ENCODE measurements at places on chromosomes 11 and 22. TPM values are rescaled to one million over a fixed set of nuclear protein-coding genes. Genes with fewer than 3 reads are reported as not detected.
A peak's percentile ranks its signal among the peaks of the same experiment; 100 is the strongest.

TMPRSS6 gene
- not detected for total RNA-seq

C11orf16 gene
- not detected for total RNA-seq

OR4C46 gene
- not detected for total RNA-seq

ALDH3B2 gene
- total RNA-seq: 1.8 TPM

DNHD1 gene
- 40.3 TPM for total RNA-seq

FJX1 gene
- not detected for total RNA-seq

- 0 out of 2 replicates have a peak, but pooled peaks cover 3% of the 10 kb centered on the region for H3K36me3 ChIP-seq
- peaks cover 19% of the 10 kb centered on the region for H3K4me1 ChIP-seq
- H3K4me3 ChIP-seq: no peak overlapping the region
- no peaks in the 10 kb centered on the region for H3K27me3 ChIP-seq
Measured at GRCh38 chr22:38162881-38163843, 18.5 kb downstream of the PLA2G6 start.

GRCh38 chr11:96276836-96277235 is 66.2 kb downstream of the MAML2 start:
- H3K27ac ChIP-seq: no peak overlapping the region
- H3K27me3 ChIP-seq: no peaks in the 10 kb centered on the region
- DNase-seq: no peak
- H3K4me3 ChIP-seq: no peak overlapping the region

- H3K4me3 ChIP-seq: no peak overlapping the region
- DNase-seq: no peak
- H3K27me3 ChIP-seq: no peaks in the 10 kb centered on the region
- no peak overlapping the region for H3K27ac ChIP-seq
- H3K36me3 ChIP-seq: no peaks in the 10 kb centered on the region
Measured at GRCh38 chr11:134266841-134267251, 9.3 kb upstream of the GLB1L3 start.

- no peak overlapping the region for H3K4me3 ChIP-seq
- H3K4me1 ChIP-seq: no peaks in the 10 kb centered on the region
- peak; percentile 84 for DNase-seq
- no peaks in the 10 kb centered on the region for H3K36me3 ChIP-seq
- no peaks in the 10 kb centered on the region for H3K27me3 ChIP-seq
Measured at GRCh38 chr22:26835929-26836528, 178.6 kb downstream of the MIAT start.

DNA sequence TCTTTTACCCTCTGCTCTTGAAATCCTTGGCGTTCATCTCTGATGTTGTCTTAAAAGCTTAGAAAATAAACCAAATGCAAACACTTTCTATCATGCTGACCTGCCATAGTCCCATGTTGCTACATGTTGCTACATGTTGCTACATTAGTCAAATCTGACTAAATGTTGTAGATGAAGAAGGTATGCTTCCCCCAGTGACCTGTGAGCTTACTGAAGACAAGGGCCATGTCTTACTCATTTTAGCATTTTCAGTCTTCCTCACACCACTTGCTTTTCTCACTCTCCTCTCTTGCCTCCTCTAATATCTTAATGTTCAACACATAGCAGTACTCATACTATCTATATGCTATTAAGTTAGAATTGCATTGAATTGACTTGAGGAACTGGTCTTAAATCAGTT is 346.4 kb upstream of the MTNR1B start:
- no peak overlapping the region for H3K4me3 ChIP-seq
- no peak for DNase-seq
- H3K27me3 ChIP-seq: 0 out of 2 replicates have a peak, but pooled peaks cover 3% of the 10 kb centered on the region
- H3K27ac ChIP-seq: no peak overlapping the region

- H3K4me1 ChIP-seq: no peaks in the 10 kb centered on the region
- peak; percentile 84 for DNase-seq
- H3K36me3 ChIP-seq: no peaks in the 10 kb centered on the region
- H3K27ac ChIP-seq: no peak overlapping the region
- H3K4me3 ChIP-seq: no peak overlapping the region
- H3K27me3 ChIP-seq: no peaks in the 10 kb centered on the region
Measured at GRCh38 chr11:34492806-34493414, 20.7 kb downstream of the ELF5 start.

- H3K27me3 ChIP-seq: no peaks in the 10 kb centered on the region
- no peak overlapping the region for H3K27ac ChIP-seq
- DNase-seq: no peak
- no peaks in the 10 kb centered on the region for H3K36me3 ChIP-seq
- no peak overlapping the region for H3K4me3 ChIP-seq
Measured at GRCh38 chr11:116843661-116844060, 6.2 kb upstream of the APOA1 start.

GRCh38 chr11:17010851-17011420 is 3.3 kb downstream of the PLEKHA7 start:
- no peak overlapping the region for H3K27ac ChIP-seq
- H3K4me1 ChIP-seq: no peaks in the 10 kb centered on the region
- no peak for DNase-seq

DNA sequence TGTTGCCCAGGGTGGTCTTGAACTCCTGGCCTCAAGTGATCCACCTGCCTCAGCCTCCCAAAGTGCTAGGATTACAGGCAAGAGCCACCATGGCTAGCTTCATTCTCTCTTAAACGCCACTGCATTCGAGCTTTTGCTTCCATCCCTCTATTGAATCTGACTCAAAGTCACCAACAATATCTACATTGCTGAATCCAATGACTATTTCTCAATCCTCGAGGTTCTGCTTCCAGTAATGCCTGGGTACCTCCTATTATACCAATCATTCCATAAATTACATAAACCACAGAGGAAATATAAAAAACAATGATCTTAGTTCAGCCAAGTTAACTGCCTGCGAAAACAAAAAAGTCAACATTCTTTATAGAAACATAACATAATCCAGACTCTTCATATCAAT is 11.9 kb upstream of the NXF1 start:
- no peak for DNase-seq
- H3K27me3 ChIP-seq: no peaks in the 10 kb centered on the region
- H3K27ac ChIP-seq: no peak overlapping the region

DNA sequence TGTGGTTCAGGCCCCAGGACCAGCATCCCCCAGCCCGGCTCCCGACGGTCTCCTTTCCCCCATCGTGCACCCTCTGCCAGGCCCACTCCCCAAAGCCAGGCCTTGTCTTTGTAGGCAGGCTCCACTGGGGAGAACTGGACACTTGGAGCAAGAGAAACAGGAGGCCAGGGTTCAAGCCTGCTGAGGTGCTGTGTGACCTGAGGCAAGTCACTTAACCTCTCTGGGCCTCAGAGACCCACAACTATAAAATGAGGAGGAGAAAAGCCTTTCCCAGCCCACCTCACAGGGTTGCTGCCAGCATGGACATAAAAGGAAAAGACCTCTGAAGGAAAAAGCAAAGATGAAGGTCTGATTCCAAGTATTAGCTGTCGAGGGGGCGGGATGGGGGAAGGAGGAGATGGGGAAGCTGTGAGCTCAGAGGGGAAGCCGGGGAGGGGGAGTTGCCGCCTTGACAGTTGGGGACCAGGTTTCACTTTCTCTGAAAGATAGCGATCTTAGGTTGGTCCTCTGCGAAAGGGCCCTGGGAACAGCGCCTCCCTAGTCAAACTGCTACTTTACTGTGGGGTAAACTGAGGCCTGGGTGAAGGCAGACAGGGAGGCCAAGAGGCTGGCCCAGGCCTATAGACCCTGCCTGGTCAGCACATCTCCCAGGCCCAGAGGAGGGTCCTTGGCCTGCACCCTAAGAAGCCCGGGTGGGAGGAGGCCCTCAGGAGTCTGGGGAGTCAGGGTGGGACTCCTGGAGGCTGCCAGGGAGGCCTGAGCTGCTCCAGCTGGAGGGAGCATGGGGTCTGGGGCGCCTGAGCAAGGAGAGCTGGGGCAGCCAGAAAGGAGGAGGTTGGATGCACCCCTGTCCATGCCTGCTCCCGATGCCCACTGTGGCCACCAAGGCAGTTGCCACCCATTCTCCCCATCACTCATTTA is 991 bp upstream of the OSM start:
- no peak overlapping the region for H3K27ac ChIP-seq
- DNase-seq: no peak
- no peaks in the 10 kb centered on the region for H3K36me3 ChIP-seq
- peak overlapping the region; percentile 79 for H3K4me3 ChIP-seq
- no peaks in the 10 kb centered on the region for H3K27me3 ChIP-seq
